ENCODE measurements at places on chromosomes 4 and X.

GRCh38 chr4:48187813-48188212 is 53.8 kb upstream of the TXK start:
- DNase-seq, result no peak

- no peak for DNase-seq
Measured at GRCh38 chrX:13366698-13367097, 46.8 kb upstream of the ATXN3L start.

DNA sequence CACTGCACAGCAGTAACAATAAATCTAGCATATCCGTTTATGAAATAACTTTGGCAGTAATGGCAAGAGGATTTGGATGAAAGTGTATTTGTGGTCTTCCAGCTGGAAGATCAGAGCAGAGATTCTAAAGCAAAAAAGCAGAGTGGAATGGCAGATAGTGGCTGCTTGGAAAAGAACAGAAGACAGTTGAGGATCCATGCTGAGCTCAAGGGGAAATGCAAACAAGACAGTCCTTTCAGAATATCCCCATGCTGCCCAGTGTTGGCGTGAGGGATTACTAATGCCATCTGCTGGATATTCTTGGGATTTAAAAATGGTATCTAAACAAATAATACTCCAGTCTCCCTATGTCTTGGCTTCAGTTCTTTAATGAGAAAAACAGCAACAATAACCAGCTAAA is 629.1 kb upstream of the ATOH1 start:
- peak; percentile 48 for DNase-seq

DNA sequence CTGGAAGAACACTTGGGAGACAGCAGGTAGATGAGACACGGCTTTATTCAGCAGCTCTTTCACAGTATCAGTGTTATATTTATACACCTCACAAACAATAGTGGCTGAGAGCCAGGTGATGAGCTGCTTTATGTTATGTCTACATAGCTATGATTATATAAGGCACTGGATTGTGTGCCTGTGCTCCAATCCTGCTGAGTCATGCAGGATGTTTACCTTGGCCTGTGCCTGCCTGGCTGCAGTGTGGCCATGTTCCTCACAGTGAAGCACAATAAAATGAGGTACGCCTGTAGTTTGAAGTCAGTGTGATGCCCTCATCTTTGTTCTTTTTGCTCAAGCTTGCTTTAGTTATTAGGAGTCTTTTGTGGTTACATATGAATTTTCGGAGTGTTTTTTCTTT is 31.3 kb downstream of the CXCL13 start:
- DNase-seq, result peak; percentile 12

- no peak for DNase-seq
Measured at GRCh38 chr4:7773401-7774180, 166.1 kb downstream of the AFAP1 start.

DNA sequence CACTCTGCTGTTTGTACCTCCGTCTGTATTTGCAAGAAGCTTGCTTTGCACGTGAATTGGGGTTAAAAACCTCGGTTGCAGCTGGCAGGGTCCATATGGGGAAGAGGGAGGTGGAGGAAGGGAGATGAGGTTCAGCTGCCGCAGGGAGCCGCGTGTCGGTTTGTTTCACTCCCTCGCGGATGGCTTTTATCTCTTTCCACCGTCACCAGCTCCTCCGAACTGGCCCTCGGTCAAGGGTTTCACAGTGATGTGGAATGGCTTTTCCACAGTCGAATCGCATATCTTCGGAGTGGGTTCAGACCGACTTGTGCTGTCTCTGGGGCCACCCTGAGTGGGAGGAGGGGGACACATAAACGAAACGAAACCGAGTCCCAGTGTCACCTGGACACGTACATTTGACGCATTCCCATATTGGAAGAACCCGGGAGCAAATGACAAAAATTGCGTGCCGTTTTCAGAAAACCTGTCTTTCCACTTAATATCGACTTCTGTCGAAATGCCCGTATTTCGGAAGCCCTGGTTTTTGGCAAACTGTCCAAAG is 929 bp downstream of the ZBTB33 start:
- peak; percentile 11 for DNase-seq

GRCh38 chr4:98166025-98166730 is 22.9 kb upstream of the STPG2 start:
- no peak for DNase-seq

DNA sequence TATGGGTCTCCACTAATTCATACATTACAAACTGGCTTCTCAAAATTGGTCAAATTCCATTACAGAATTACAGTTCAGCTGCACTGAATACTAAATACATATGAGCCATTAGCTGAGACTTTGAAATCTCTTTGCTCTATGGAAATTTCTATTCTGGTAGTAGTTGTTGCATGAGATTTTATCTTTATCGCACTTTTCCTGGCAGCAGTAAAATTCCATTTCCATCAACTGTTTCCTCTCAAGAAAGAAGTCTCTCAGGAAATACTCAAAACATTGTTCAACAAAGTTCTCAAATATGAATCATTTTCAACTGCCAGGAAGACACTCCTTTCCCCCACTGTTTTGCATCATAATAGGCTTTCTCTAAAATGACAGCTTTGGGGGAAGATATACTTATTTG is 51.3 kb downstream of the ATP11C start:
- DNase-seq, result peak; percentile 25

GRCh38 chr4:14726441-14726840 is 275.8 kb upstream of the CPEB2 start:
- no peak for DNase-seq

DNA sequence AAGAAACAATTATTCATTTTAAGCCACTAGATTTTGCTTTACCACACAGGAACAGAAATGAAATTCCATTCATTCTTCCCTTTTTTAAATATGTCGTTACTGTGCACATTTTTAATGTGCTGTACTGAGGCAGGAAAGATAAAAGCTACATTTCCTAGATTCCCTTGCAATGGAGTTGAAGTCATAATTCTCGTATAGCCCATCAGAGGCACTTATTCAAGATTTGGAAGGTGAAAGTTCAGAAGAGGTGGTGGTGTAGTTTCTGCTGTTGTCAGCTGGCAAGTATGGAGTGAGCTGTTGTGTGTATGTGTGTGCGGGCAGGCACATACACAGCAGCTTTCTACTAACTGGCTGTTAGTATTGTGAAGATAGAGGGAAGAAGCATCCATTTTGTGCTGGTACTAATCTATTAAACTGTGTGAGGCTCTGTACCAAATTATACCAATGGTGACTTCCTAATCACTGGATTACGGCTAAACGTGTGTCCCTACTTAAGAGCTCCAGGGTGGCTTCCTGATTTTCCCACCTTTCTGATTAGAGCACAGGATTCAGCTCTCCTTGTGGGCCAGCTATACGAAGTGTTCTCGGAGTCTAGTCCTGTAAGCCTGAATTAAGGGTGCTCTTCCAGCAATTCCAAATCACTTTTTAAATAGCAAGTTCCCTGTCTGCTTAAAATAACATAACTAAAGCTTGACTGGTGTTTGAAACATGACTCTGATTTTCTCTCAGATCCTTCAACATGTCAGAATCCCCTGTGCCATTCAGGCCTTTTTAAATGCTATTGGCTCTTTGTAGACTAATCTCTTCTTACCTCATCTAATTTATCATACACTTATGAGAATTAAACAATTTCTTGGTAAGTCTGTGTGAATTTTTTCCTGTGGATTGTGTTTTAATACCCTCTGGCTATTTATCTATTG is 43.8 kb downstream of the PDS5A start:
- peak; percentile 7 for DNase-seq
